ENCODE measurements at places on chromosomes 6 and 20.

GRCh38 chr6:97040355-97040860 lies 115.9 kb downstream of the KLHL32 start:
- peaks cover 14% of the 10 kb centered on the region for H3K27me3 ChIP-seq
- no peak overlapping the region for H3K4me3 ChIP-seq
- ATAC-seq: no peak
- H3K27ac ChIP-seq: no peak overlapping the region
- H3K36me3 ChIP-seq: peaks cover 9% of the 10 kb centered on the region
- no peaks in the 10 kb centered on the region for H3K4me1 ChIP-seq

- H3K4me3 ChIP-seq: no peak overlapping the region
- no peaks in the 10 kb centered on the region for H3K27me3 ChIP-seq
Measured at GRCh38 chr6:11097476-11097875, 3.8 kb downstream of the SMIM13 start.

DNA sequence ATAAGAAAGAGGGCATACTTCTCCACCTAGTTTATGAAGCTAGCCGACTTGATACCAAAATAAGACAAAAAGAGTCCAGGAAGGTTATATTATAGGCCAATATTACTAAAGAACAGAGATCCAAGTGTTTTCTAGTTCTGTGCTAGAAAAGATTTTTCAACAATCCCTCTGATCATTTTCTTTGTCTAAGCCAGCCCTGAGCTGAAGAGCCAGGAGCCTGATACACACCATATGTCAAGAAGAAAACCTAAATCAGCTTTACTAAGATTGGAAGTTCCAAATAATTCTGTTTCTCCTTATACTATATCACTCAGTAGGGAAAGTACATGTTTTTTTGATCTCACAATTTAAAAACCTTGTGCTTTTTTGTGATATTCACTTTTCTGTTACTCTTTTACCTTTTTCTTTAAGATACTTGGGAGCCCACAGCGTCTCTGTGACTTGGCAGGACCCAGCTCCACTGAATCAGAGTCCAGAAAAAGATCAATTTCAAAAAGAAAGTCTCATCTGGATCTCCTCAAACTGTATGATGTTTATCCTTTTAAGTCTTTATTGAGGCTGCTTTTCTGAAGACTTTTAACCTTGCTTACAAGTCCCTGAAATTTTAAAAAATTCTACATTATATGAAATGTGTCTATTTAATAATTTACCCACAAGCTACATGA lies 43.0 kb upstream of the PBOV1 start:
- H3K27me3 ChIP-seq: peaks cover 30% of the 10 kb centered on the region
- no peak overlapping the region for H3K27ac ChIP-seq
- H3K4me3 ChIP-seq: no peak overlapping the region
- no peak for ATAC-seq

- no peaks in the 10 kb centered on the region for H3K4me1 ChIP-seq
- H3K4me3 ChIP-seq: no peak overlapping the region
- H3K36me3 ChIP-seq: no peaks in the 10 kb centered on the region
- no peaks in the 10 kb centered on the region for H3K27me3 ChIP-seq
- no peak overlapping the region for H3K27ac ChIP-seq
- ATAC-seq: no peak
Measured at GRCh38 chr6:169862892-169863525, 111.6 kb downstream of the ERMARD start.

DNA sequence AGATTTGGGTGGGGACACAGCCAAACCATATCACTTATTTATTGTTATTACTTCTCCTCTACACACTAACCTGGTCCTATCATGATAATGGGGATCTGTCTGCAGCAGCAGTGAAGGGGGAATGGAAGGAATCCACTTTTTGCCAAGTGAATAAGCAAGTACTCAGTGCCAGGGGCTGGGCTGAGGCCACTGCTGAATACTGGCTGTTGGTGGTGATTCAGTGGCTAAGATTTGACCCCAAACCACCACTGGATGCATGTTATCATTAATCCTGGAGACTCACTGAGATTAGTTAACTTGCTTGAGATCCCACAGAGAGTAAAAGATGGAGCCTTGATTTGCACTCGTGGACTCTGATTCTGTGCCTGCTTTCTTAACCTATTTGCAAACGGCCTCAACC lies 127.7 kb downstream of the TSHZ2 start:
- no peak overlapping the region for H3K4me3 ChIP-seq
- no peaks in the 10 kb centered on the region for H3K36me3 ChIP-seq
- no peaks in the 10 kb centered on the region for H3K27me3 ChIP-seq
- ATAC-seq: no peak
- no peak overlapping the region for H3K27ac ChIP-seq

DNA sequence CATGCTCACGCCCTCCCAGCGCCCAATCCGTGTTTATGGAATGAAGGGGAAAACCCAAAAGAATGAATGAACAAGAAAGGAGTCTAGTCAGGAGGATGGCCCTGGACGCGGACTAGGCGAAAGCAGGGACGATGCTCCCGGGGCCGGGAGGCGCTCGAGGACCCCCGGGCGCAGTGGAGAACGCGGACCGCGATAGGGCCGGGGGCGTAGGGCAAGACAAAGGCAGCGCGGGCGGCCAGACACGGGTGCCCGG lies 758 bp downstream of the GCLC start:
- ATAC-seq: no peak
- peak overlapping the region; percentile 91 for H3K4me3 ChIP-seq
- no peaks in the 10 kb centered on the region for H3K27me3 ChIP-seq
- H3K27ac ChIP-seq: peak overlapping the region; percentile 84

GRCh38 chr20:32506721-32507120 lies 78.4 kb downstream of the NOL4L start:
- H3K27ac ChIP-seq: no peak overlapping the region
- H3K27me3 ChIP-seq: no peaks in the 10 kb centered on the region
- H3K36me3 ChIP-seq: peaks cover 12% of the 10 kb centered on the region
- no peak overlapping the region for H3K4me3 ChIP-seq

- H3K4me3 ChIP-seq: no peak overlapping the region
- H3K27ac ChIP-seq: no peak overlapping the region
- H3K36me3 ChIP-seq: no peaks in the 10 kb centered on the region
- H3K27me3 ChIP-seq: no peaks in the 10 kb centered on the region
- H3K4me1 ChIP-seq: no peaks in the 10 kb centered on the region
Measured at GRCh38 chr6:9977411-9977810, 437.5 kb downstream of the TFAP2A start.

DNA sequence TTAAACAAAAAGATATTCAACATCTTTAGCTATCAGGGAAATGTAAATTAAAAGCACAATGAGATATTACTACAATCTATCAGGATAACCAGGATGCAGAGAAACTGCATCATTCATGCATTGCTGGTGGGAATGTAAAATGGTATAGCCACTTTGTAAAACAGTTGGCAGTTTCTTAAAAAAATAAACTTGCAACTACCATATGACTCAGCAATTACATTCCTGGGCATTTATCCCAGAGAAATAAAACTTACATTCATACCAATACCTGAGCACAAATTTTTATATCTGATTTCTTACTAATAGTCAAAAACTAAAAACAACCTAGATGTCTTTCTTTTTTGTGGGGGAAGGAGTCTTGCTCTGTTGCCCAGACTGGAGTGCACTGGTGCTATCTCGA lies 190.3 kb upstream of the TAB2 start:
- H3K4me3 ChIP-seq: no peak overlapping the region
- H3K27ac ChIP-seq: peak overlapping the region; percentile 84
- no peak for ATAC-seq
- H3K27me3 ChIP-seq: no peaks in the 10 kb centered on the region
- peaks cover 30% of the 10 kb centered on the region for H3K4me1 ChIP-seq

- ATAC-seq: no peak
- H3K27ac ChIP-seq: no peak overlapping the region
- no peaks in the 10 kb centered on the region for H3K4me1 ChIP-seq
- peaks cover 9% of the 10 kb centered on the region for H3K27me3 ChIP-seq
Measured at GRCh38 chr6:170018422-170018935, 267.1 kb downstream of the ERMARD start.
